Stimulated activated CD8-positive, alpha-beta memory T cell treated with anti-CD3 and anti-CD28 coated beads, Interleukin-2, amount 100 ng/mL, for 1 hour (primary cell): ENCODE measurements at places on chromosomes 12 and 14.

DNA sequence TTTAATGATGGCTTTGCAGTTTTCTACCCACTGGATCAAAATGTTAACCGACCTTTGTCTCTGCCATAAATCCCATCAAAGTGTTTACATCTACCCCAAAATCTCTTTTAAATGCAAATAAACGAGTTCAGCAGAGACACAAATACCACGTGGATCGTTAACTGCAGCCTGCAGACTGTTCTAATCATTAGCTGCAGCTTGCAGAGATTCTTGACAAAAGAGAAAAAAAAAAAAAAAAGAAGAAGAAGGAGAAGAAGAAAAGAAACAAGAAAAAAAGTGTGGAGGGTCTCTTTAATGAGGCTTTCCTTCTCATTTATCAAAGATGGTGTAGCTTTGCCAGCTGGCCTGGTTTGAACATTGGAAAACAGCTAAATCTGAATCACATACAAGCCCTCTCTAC is 275.7 kb downstream of the NEDD1 start:
- no peak for DNase-seq

GRCh38 chr12:7001921-7002591 is 16.2 kb downstream of the LPCAT3 start:
- no peak for DNase-seq

GRCh38 chr12:74337951-74338350 is 199.7 kb upstream of the ATXN7L3B start:
- no peak for DNase-seq

DNA sequence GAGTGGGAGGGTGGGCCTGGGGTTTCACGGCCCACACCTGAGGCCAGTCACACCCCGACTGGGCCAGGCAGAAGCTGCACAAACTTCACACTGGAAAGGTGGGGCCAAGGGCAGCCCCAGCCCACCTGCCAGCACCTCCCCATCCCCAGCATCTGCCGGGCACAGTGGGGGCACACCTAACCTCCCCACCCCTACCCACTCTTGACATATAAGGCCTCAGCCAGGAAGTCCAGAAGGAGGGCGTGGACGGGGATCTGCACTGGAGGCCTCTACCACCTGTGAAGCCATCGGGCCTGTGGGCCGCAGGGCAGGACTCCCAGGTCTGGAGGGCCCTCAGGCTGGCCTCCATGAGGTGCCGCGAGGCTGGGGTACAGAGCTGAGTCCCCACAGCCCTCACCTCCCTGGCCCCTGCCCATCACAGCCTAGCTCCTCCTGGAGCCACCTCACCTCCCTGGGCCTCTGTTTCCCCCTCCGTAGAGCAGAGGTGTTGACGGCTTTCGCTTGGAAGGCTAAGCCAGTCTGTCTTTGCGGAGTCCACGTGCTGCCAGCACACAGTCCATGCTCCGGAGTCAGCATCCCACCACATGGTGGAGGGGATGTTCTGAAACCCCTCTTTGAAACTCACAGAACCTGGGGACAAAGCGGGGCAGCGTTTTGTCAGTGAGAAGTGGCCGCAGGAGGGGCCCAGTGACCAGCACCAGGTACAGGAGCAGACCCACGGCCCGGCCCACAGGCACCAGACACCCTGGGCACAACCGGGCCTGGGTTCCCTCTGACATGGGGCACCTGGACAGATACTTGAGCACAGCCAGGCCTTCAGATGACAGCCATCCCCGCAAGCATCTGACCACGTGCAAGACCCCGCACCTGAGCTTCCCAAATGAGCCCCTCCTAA is 38.2 kb upstream of the INF2 start:
- no peak for DNase-seq

- no peak for DNase-seq
Observed at GRCh38 chr14:100425429-100425827, 102.3 kb downstream of the SLC25A47 start.

GRCh38 chr12:79776111-79776510 is 85.3 kb upstream of the PAWR start:
- DNase-seq: no peak

GRCh38 chr14:43792980-43793379 is 714.1 kb downstream of the FSCB start:
- DNase-seq: no peak

DNA sequence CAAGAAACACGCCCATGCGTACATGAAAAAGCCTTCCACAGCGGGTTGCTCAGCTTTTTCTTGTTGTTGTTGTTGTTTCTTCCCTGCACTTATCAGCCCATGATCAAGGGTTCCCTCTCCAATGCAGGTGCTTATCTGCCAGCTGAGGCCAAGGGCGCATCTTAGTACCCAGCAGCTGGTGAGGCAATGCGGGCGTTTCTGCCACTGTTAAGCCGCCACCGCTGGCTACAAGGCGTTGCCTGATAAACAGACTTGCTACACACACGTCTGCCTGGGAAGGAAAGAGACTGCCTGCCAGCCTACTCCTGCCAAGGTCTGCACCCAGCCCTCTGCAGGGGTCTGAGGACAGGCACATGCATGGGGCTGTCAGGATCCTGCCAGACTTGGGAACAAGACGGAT is 345.9 kb downstream of the BCL11B start:
- DNase-seq: peak; percentile 6

GRCh38 chr12:56141946-56142784 is 10.2 kb upstream of the MYL6B start:
- DNase-seq: no peak

- DNase-seq: no peak
Observed at GRCh38 chr12:79689477-79690141, 1.2 kb downstream of the PAWR start.

DNA sequence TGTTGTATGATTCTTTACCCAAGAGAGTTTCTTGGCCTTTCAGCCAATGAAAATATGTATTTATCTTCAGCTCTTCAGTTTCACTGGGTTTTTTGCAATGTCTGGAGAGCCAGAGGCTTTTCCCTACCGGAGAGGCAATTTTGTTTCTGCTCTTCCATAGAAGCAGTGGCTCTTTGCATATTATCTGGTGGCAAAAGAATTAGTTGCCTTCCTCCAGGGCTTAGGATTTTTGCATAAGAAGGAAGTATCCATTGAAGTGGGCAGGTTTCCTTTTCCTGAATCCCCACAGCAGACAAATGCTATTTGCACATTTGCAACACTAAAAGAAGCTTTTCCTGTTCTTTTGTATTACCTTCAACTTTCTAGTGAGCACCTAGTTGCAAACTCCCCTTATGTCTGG is 75.2 kb downstream of the NTS start:
- DNase-seq: no peak

- DNase-seq: no peak
Observed at GRCh38 chr14:99072433-99072832, 199.6 kb downstream of the BCL11B start.

DNA sequence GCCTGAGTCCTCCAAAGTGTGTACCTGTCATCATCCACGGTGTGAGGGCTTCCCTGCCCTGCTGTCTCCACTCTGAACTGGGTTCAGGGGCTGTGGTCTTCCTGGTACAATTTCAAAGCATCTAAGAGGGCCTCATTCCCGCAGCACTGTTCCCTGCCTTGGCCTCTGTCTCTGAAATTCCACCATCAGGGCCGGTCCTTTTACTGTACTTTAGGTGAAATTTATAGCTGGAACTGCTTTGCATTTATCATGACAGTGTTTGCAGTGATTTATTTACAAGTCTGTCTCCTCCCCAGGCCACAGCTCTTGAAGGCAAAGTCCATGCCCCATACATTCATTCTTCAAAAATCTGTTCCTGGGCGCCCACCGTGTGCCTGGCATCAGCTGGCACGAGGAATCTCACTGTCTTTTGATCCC is 36.9 kb upstream of the NCOR2 start:
- no peak for DNase-seq

GRCh38 chr12:53048033-53048779 is 1.7 kb upstream of the TNS2 start:
- DNase-seq: no peak

DNA sequence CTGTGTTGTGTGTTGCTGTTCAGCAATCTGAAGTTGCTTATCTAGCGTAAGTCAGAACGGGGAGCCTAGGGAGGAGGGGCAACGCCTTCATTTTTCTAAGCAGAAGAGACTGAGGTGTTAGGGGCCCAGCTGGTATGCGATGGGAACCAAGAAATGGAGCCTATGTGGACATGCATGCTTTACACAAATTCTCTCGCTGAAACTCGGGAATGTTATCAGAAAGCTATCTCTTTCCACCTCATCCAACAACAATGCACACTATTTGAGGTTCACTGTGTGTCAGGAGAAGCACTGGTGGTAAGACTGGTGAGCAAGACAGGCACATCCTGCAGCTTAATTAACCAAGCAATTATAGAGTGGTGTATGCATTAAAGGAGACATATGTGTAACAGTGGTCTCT is 89.7 kb downstream of the NRXN3 start:
- DNase-seq: no peak

GRCh38 chr14:68518761-68519670 is 273.9 kb downstream of the ZFP36L1 start:
- no peak for DNase-seq

DNA sequence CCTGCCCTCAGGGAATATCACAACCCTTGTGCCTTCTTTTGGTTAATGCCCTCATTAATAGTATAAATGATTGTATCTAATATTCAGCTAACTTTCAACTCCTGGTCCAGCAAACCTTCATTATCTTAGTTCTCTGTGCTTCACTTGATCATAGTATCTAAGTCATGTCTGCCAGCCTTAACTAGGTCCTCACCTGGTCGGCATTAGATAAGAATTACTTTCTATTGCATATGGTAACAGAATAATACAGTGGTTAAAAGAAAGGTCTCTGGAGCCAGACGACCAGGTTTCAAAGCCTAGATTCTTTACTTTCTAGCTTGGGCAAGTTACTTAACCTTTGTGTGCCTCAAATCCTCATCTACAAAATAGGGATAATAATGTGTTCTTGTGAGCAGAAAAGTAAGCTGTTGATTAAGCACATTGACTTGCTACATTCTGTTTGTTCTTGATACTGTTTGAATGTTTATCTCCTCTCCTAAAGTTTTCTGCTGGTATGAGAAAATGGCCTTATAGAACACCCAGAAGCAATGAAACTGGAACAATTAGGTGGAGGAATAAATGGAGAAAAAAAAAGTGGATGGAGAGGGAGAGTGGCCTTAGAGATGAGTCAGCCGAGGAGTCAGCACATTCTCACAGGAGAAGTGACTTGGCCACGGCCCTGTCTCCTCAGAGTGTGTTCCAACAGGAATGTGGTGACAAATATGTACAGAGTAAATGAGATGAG is 176.1 kb downstream of the SLC25A21 start:
- no peak for DNase-seq

GRCh38 chr12:49998453-49998852 is 25.7 kb downstream of the AQP6 start:
- DNase-seq: no peak

GRCh38 chr12:101714877-101715444 is 17.5 kb downstream of the CHPT1 start:
- DNase-seq: no peak

DNA sequence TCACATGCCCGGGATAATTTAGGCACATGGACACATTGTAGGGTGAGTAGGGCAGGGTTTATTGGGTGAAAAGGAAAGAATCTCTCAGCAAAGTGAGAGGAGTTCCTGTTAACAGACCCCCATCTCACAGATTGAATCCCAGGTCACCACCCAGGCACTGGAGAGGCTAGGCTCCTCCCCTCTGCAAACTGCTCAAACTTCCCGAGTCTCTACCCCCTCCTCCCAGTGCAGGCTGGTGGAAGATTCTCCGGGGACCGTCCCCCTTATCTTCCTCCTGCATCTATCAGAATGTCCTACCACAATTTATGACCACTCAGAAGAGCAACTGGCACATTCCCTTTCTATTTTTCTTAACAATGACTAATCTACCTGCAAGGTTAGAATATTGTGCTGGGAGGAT is 126.0 kb downstream of the NTF3 start:
- DNase-seq: no peak

- DNase-seq: no peak
Observed at GRCh38 chr12:62519043-62519442, 52.4 kb downstream of the MON2 start.

- peak; percentile 30 for DNase-seq
Observed at GRCh38 chr12:113232840-113233585, 11.7 kb downstream of the TPCN1 start.

DNA sequence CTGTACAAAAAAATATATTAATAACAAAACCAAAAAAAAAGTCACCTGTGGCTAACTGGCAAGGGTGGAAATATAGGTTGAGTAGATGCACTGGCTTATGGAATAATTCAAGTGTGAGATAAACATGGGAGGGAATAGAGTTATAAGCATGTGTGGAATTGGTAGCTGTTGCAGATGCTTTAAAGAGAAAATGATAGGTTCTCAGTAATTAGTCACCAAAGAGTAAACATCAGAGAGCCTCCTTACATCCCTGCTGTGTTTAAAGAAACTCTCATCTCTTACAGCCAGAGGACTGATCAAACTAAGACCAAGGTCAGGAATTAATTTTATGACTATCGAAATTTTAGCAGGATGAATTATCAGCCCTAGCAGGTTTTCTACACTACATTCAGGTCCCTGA is 70.5 kb downstream of the EGLN3 start:
- no peak for DNase-seq

DNA sequence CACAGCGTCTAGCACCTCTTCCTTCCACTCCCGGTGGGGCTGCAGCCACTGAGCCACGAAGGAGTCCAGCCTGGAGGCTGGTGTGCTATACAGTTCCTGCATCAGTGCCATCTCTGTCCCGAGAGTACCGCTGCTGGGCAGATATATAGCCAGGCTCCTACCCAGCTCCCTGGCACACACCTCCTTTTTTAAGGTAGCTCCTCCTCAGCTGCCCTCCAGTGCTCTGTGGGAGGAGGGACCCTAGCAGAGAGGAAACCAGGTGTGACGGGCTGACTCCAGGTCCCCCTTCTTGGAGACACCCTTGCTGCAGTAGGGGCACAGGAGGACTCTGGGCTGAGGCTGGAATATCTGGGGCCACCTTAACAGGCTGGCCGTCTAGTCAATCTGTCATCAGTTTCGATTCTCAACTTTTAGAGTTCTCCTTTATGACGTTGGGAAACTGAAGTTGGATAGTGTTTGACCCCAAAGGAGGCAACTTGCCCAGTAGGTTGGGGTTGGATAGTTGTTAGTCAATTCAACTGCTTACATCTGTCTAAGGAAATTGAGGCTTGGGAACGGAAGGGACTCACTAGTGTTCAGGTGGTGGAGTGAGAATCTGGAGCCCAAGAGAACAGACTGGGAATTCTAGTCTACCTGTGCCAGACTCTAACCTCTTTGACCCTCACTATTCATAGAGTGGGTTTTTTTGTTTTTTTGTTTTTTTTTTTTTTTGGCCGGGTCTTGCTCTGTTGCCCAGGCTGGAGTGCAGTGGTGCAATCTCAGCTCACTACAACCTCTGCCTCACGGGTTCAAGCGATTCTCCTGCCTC is at the start of gene OASL:
Gene OASL, minus strand, starts transcription at position 386 of the 808 bp plus-strand sequence. Its CDS starts 275 bp downstream, at position 111.
- peak; percentile 60 for DNase-seq

- DNase-seq: no peak
Observed at GRCh38 chr12:98343002-98343567, 172.3 kb upstream of the TMPO start.

DNA sequence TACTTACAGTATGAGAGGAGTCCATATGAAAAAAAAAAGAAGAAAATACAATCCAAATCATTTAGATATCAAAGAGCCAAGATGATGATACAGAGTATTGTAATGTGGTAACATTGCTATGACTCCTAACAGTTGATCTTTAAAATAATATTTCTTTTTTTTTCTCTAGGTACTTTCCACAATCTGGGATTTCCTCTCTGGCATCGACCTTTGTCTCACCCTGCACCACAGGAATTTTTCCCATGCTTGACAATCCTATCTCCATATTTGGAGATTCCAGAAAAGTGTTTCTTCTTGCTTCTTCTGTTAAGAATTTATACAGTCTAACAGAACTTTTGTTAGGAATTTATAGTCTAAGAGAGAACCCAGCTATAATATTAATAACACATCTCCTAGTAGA is 184.4 kb downstream of the ITPR2 start:
- no peak for DNase-seq
